ENCODE measurements at places on chromosomes 1 and 21.
A peak's percentile ranks its signal among the peaks of the same experiment; 100 is the strongest.

GRCh38 chr1:21668232-21668950 is 766 bp downstream of the RAP1GAP start:
- DNase-seq, result no peak

DNA sequence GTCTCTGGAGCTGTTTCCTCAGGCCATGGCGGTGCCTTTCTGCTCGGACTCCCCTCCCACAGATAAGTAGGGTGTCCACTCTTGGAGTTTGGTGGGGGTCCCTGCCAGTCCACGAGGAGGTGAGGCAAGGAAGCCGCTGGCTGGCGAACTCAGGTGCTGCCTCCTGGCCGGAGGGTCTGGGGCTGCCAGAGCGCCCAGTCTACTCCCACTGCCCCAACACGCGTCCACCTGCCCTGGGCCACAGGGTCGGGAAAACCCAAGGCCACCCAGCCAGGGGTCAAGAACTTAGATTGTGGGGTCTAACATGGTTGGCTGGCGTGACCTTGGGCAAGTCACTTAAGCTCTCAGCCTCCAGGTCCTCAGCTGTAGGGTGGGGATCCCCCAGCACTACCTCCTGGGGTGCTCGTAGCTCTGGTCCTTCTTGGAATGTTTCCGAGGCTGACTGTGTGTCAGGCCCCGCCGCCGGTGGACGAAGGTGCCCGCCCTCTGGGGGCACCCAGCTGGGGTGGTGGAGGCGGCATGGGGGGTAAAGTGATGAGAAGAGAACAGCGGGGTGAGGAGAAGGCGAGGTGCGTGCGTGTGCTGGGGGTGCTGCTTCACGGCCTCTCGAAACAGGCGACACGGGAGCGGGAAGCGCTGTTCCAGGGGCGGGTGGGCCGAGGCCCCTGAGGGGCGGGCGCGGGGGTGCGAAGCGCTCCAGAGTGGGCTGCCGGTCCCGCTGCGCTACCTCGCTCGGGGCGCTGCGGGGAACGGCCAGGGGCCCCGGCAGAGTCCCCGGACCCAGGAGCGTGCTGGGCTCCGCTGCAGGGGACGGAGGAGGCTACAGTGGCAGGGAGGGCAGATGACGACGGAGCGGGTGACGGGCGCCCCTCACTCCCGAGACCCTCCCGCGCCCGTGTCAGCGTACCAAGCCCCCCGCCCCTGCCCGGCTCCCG is 1.2 kb downstream of the SH2D5 start:
- no peak for DNase-seq

DNA sequence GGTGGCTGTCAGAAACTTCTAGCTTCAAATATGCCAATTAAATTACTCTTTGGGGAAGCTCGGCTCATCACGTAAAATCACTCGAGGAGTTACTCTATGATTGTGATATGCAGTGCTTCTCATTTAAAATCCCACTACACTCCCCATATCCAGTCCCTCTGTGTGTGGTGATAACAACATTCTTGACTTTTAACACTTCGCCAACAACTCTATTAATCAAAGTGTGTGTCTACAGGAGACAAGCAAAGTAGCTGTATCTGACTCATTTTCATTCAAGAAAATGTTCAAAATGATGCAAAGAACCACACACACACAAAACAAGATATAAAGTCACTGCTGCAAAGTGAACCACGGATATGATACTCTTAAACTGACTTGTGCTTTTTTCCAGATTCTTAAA is 341.3 kb downstream of the DSCAM start:
- DNase-seq, result no peak

GRCh38 chr1:222768592-222768991 is 31.6 kb downstream of the FAM177B start:
- no peak for DNase-seq

GRCh38 chr1:206503591-206504362 is 3.6 kb upstream of the RASSF5 start:
- peak; percentile 51 for DNase-seq

- DNase-seq, result peak; percentile 88
Measured at GRCh38 chr1:201447903-201448871, 20.8 kb downstream of the PHLDA3 start.

- DNase-seq, result no peak
Measured at GRCh38 chr1:248155927-248156326, 11.0 kb downstream of the OR2M5 start.

- DNase-seq, result no peak
Measured at GRCh38 chr1:110952031-110952430, 11.7 kb downstream of the LRIF1 start.

- DNase-seq, result no peak
Measured at GRCh38 chr1:7483634-7484383, 287.3 kb upstream of the VAMP3 start.

DNA sequence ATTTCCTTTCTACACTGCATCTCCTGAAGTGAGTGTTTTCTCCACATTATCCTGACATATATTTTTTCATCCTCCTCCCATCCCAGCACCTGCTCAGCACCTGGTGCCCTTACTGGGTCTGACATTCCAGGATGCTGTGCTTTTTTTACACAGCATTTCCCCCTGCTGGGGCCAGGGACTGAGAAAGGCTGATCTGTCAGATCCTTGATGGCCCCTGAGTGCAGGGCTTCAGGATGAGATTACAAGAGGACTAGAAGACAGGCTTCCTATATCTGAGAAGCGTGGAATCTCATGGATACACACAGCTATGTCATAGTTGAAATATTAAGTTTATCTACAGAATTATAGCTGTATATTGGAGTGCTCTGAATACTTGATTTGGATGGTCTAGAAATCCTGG is 24.4 kb downstream of the RCAN1 start:
- no peak for DNase-seq

GRCh38 chr1:93907718-93908117 is 1.5 kb downstream of the GCLM start:
- peak; percentile 7 for DNase-seq

DNA sequence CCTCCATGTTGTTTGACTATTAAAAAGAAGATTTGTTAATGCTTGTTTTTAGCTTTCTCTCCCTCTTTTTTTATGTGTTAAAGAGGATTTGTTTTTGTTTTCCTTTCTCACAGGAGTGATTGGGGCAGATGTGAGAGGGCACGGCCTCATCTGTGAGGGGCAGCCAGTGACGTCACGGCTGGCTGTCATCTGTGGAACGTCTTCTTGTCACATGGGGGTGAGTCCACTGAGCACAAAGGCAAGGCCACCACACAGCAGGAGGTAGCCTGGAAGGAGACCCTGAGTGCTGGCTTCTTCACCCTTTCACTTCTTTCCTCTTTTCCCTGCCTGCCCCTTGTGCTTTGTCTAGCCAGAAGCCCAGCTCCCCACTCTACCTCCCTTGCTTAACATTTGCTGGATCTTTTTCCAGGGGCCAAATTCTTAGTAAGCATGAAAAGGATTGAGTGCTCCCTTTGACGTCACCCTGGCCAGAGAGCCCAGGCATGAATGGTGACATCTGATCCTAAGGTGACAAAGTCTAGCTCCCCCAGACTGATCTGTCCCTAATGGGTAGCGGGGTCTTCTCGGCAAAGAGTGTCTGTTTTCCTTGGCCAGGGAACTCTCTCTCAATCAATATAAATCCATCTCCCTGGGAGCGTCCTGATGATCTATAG is 257.2 kb downstream of the FGGY start:
- no peak for DNase-seq

GRCh38 chr1:4424254-4424653 is 230.2 kb upstream of the AJAP1 start:
- no peak for DNase-seq

GRCh38 chr1:64173336-64173940 is 30.0 kb upstream of the UBE2U start:
- no peak for DNase-seq

GRCh38 chr1:169527451-169528214 is 41.9 kb upstream of the SLC19A2 start:
- DNase-seq, result peak; percentile 22
